ENCODE measurements at places on chromosomes 2 and 18.

DNA sequence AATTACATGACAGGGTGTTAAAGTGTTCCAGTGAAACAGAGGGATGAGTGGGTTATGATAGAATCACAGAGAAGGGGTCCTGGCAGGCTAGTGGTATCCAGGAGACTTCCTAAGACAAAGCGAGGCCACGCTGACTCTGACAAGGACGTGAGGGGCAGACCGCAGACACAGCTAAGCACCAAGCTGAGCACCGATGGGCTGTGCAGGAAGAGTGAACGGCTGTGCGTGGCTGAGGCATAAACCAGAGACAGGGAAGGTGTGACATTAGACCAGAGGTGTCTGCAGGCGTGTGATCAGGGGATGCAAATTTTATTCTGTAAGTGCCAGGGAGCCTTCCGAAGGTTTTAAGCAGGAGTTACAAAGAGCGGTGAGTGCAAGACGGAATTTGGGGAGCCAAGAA, 69.9 kb downstream of the PRELID3A start:
- no peak for DNase-seq

GRCh38 chr2:59232394-59233165, 991.5 kb upstream of the FANCL start:
- DNase-seq = no peak

DNA sequence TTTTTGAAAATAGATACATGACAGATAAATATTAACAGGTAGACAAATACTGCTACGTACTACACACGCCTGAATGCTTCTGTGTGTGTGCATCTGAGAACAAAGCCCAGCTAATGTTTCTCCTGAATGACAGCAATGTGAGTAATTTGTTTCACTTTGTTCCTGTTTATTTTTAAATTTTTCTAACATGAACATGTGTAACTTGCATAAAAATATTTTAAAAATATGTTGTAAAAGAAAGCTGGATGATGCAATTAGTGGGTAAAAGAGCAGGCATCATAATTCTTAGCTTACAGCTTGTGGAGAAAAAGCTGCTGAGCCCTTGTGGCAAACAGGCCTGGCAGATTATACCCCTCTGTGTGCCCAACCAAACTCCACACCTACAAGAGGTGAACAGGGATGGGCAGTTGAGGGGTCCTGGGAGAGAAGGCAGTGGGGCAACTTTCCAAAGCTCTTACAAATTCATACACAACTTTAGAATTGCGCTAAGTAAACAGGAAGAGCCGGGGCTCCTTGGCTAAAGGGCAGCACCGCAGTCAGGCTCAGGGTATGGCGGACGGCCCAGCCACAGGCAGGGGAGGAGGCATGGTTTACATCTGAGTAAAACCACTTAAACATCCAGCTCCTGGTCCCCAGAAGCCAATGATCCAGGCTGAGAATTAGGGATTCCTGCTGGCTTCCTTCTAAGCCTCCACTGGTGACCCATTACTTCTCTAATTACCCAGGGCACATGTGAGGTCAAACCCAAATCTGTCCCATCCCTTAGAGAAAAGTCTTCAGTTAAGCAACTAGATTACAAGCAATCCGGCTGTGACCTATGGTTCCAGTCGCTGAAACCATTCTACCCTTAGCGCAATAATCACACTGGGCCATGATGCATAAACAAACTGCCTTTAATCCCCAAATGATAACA, 14.0 kb downstream of the PXDN start:
- no peak for DNase-seq

GRCh38 chr2:12935222-12935621, 218.5 kb downstream of the TRIB2 start:
- DNase-seq = peak; percentile 19

DNA sequence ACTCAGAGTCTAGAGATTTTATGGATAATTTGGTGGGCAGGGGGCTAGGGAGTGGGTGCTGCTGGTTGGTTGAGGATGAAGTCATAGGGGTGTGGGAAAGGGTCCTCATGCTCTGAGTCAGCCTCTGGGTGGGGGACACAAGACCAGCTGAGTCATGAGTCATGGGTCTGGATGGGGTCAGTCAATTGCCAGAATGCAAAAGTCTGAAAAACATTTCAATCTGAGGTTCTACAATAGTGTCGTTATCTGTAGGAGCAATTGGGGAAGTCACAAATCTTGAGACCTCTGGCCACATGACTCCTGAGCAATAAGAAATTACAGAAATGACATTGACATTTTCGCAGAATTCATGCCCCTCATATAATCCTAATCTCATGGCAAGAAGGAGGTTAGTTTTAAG, 15.1 kb downstream of the NMS start:
- no peak for DNase-seq

DNA sequence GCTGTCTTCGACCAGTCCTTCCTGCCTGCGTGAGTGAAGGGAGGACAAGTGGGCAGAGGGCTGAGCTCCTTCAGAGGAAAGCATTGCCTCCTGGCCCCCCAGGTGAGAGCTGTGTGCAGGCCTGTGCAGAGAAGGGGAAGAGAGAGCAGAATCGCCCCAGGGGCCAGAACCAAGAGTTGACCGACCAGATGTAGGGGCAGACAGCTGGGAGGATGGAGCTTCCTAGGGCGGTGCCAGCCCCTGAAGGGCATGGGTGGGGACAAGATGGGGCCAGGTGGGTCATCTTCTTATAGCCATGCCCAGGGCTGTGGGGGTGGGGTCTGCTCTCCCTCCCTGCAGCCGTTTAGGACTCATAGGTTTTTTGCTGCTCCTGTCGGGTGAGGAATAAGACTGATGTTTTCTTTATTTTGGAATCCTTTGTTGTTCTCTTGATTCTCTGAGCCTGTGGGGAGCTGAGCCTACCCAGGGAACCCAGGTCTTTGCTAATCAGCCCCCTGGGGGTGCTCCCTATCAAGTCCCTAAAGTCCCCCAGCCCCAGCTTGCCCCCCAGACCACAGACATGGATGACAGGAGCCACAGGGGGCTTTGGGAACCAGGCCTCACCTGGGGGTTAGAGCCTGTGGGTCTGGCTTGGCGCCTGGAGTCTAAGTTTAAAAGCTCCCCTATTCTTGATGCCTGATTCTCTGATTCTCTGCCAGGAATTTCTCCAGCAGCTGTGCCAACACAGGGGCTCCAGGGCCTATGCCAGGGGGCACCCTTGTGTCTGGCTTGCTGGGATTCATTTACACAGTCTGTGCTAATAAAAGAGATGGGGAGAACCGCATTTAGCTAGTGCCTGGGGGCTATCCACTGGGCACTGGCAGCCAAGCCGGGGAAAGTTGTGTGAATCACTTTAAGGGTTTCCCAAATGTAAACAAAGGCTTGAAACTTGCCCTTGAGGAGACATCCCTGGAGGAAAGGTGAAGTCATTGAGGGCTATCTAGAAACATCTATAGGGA, 9.3 kb upstream of the EFHD1 start:
- no peak for DNase-seq

DNA sequence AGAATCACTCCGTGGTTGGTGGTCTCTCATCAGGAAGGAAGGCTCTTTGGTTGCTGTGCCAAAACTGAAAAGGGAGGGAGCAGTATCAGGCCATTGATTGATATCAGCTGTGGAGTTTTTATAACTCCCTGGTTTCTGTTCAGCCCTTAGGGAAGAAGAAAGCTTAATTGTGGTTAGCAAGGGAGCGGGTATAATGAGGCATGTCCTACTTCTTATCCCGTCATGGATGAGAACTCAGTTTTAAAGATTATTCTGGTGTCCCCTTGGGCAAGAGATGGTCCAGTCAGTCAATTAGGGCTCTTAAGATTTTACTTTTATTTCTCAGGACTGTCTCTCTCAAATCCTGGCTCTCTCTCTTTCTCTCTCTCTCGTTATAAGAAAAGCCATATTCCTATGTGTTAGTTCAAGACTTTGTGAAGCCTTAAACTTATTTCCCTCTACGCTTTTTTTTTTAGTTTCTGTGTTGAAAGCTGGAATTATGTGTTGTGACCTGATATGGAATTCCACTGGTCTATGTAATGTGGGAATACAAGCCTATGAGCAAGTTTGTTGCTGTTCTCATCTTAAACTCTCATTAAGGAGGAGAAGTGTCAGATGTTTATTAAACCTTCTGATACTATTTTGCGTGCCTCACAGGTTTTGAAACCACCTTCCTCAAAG, 514.0 kb upstream of the CDH2 start:
- DNase-seq = no peak

- peak; percentile 65 for DNase-seq
These were observed 283.8 kb upstream of the LYPD1 start for GRCh38 chr2:132953771-132954170.

GRCh38 chr2:38605298-38605830, 2.6 kb upstream of the HNRNPLL start:
- DNase-seq = no peak

DNA sequence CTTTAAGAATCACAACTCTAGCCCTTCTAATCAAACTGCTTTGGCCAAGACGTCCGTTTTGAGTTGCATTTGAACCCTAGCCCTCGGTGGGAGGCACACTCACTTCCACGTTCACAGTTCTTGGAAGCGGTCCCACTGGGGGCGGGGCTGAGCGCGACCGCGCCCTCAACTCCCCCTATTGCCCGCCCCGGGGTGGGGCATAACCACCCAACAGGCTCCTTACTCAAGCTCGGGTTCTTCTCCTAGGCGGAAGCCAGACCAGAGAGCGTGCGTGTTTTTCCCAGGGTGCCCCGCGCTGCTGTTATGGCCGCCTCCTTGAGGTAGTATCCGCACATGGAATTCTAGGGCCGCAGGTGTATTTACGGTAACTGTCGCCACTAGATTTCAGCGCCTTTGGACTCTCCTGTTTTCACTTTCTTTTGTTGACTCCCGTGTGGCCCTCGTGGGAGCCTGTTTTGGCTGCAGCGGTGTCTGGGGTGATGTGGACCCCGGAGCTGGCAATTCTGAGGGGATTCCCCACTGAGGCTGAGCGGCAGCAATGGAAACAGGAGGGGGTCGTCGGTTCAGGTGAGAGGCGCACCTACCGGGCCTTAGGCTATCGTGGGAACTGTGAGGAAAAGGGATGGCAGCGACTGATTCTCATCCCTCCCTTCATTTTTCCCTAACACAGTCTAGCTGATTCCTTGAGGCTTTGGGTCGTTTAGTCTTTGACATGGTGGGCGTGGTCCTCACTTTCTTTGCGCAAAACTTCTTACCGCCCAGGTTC, at the start of gene TTC27:
Gene TTC27 (plus strand): TSS at position 237 of the 766 bp plus-strand sequence. CDS start 243 bp downstream, at position 480.
- peak; percentile 97 for DNase-seq

All from pons (tissue), 1 donor.